ENCODE measurements at places on chromosomes 4 and X.

GRCh38 chr4:145525291-145525740 lies 43.7 kb downstream of the SMAD1 start:
- no peaks in the 10 kb centered on the region for H3K36me3 ChIP-seq
- no peak for DNase-seq
- no peak overlapping the region for H3K27ac ChIP-seq
- H3K4me3 ChIP-seq, result no peak overlapping the region
- H3K27me3 ChIP-seq, result no peaks in the 10 kb centered on the region
- H3K4me1 ChIP-seq, result no peaks in the 10 kb centered on the region

GRCh38 chr4:116839826-116840225 lies 245.6 kb downstream of the TRAM1L1 start:
- no peak for DNase-seq
- no peak overlapping the region for H3K27ac ChIP-seq
- H3K27me3 ChIP-seq, result no peaks in the 10 kb centered on the region
- no peaks in the 10 kb centered on the region for H3K36me3 ChIP-seq
- no peak overlapping the region for H3K4me3 ChIP-seq

DNA sequence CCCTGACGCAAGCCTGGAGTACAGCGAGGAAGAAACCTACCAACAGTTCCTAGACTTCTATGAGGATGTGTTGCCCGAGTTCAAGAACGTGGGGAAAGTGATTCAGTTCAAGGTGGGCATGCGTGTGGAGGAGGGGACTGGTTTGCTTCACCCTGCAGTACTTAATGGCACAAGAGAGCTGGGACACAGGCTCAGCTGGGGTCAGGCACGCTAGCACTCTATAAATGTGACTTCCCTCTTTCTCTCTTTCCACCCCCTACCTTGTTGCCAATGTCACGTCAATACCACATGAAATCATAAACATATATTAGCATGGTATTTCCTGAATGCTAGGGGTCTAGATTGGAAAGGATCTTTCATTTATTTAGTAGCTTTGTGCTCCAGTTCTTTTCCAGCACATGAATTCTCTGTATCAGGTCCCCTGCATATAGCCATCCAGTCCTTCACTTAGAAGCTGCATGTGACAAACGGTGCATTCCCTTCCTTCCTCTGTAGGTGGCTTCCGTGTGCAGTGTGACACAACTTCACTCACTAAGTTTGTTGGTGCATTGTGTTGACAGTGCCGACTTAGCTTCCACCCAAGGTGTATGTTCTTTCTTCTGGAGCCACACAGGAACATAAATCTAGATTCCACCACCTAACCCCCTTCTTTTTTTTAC lies 25.6 kb downstream of the ZRSR2 start:
- H3K4me1 ChIP-seq, result peaks cover 17% of the 10 kb centered on the region
- no peaks in the 10 kb centered on the region for H3K27me3 ChIP-seq
- no peak overlapping the region for H3K4me3 ChIP-seq
- H3K27ac ChIP-seq, result peak overlapping the region; percentile 41
- H3K36me3 ChIP-seq, result peaks cover 18% of the 10 kb centered on the region

DNA sequence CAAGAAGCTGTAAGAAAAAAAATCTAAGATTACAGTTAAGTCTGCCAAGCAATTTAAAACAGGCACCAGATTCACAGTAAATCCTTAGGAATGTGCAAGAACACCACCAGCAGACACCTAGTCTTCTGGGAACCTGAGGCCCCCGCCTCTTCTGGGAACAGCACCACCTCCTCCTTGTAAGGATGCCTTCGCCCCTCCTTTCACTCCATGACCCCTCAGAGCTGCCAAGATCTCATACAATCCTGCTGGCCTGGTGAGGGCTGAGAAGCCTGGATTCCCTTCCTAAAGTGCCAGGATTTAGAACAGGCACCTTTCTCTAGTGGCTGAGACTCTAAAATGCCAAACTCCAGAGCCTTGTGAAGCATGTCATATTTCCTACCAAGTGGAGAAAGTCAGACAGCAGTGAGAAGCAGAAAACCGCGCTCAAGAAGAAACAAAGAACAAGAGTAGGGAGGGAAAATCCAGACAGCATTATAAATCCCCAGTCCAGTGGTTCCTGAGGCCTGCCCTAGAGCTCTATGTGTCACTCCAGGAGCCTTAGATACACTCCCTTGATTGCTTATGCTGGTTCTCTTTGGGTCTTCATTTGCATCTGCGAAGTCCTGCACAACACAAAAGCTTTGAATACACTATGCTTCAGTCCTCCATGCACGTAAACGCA lies 166.4 kb downstream of the TSPAN5 start:
- no peak overlapping the region for H3K27ac ChIP-seq
- no peak for DNase-seq
- no peaks in the 10 kb centered on the region for H3K27me3 ChIP-seq
- H3K4me3 ChIP-seq, result no peak overlapping the region
- no peaks in the 10 kb centered on the region for H3K4me1 ChIP-seq

- H3K27me3 ChIP-seq, result no peaks in the 10 kb centered on the region
- H3K36me3 ChIP-seq, result no peaks in the 10 kb centered on the region
- no peaks in the 10 kb centered on the region for H3K4me1 ChIP-seq
- H3K4me3 ChIP-seq, result no peak overlapping the region
- no peak overlapping the region for H3K27ac ChIP-seq
Observed at GRCh38 chr4:100823066-100823992, 305.5 kb upstream of the EMCN start.

DNA sequence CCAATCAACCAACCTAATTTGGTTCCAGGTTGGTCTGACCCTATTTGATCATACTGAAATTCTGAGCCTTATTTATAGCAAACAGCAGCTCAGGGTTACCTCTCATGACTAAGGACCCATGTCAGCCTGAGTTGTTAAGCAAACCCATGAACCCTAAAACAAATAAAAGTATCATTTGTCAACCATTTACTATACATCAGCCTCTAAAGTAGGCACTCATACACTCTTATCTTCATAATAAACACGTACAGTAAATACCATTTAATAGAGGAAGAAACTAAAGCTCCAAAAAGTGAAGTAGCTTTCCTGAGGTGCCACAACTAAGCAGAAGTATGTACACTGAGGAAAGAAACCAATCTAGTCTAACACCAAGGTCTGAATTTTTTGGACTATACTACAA lies 25.2 kb downstream of the MANBA start:
- H3K4me1 ChIP-seq, result peaks cover 8% of the 10 kb centered on the region
- H3K27me3 ChIP-seq, result no peaks in the 10 kb centered on the region
- H3K27ac ChIP-seq, result no peak overlapping the region
- no peaks in the 10 kb centered on the region for H3K36me3 ChIP-seq
- no peak overlapping the region for H3K4me3 ChIP-seq

- no peaks in the 10 kb centered on the region for H3K27me3 ChIP-seq
- no peaks in the 10 kb centered on the region for H3K36me3 ChIP-seq
- no peak for DNase-seq
- no peak overlapping the region for H3K4me3 ChIP-seq
Observed at GRCh38 chrX:47814851-47815250, 21.9 kb upstream of the ZNF81 start.

DNA sequence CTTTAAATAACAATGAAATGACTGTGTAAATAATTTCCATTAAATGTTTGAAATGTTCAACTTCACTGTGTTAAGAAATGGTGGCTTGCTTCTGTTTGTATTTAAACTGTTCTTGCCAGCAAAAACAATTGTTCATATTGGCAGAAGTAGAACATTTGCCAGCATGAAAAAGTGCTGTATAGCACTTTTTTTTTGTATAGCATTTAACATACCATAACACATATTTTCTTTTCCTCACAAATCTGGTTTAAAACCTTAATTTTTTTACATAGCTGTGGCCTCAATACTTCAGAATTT lies 94.1 kb downstream of the COX18 start:
- no peaks in the 10 kb centered on the region for H3K36me3 ChIP-seq
- H3K27me3 ChIP-seq, result peaks cover 3% of the 10 kb centered on the region

DNA sequence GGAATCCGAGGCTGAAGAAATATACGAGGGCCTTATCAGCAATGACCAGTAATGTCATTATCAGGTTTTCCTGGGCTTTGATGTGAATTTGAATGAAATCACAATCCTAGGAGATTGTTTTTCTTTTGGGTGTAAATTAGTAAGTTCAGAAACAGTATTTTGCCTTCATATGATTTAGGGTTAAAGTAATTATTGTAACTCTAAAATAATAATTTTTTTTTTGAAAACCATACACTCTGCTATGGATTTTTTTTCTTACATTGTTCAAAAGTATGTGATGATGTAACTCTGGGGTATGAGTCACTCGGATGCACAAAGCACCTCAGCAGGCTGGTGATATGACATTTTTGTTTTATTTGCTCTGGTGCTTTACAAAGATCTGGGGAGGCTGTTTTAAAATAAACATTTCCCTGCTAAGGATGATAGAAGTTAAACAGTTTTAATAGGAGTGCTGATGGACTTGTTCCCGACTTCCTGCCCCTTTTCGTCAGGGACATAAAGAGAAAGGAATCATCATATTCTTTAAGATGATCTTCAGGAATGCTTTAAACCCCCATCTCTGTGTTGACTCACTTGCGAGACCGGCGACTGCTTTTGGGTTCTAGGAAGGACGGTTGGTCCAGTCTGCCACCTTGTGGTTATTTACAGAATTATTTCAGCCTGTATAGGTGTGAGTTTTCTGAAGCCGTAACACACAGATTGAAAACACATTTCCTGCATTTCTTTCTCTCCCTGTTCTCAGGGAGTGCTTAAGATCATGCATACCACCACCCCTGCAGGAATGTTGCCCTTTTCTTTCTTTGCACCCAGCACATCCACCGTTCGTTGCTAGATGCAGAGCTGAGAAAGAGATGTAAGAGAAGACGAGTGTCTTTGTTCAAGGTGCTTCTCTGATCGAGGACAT lies 72.5 kb downstream of the RAPGEF2 start:
- H3K27me3 ChIP-seq, result no peaks in the 10 kb centered on the region
- peak; percentile 58 for DNase-seq
- no peaks in the 10 kb centered on the region for H3K36me3 ChIP-seq
- H3K4me3 ChIP-seq, result no peak overlapping the region

- no peak for DNase-seq
- no peak overlapping the region for H3K27ac ChIP-seq
- no peaks in the 10 kb centered on the region for H3K36me3 ChIP-seq
Observed at GRCh38 chrX:13797512-13797911, 19.4 kb downstream of the GPM6B start.

Measured in T-cell (primary cell).